ENCODE measurements at places on chromosomes 4 and X.

GRCh38 chrX:68599256-68600152, 48.0 kb upstream of the STARD8 start:
- DNase-seq, result no peak

- no peak for DNase-seq
Measured at GRCh38 chr4:85598936-85599335, 124.0 kb downstream of the ARHGAP24 start.

- no peak for DNase-seq
Measured at GRCh38 chrX:1059576-1060561, 152.6 kb downstream of the CRLF2 start.

- DNase-seq, result no peak
Measured at GRCh38 chr4:75547647-75548387, 8.0 kb upstream of the ODAPH start.

DNA sequence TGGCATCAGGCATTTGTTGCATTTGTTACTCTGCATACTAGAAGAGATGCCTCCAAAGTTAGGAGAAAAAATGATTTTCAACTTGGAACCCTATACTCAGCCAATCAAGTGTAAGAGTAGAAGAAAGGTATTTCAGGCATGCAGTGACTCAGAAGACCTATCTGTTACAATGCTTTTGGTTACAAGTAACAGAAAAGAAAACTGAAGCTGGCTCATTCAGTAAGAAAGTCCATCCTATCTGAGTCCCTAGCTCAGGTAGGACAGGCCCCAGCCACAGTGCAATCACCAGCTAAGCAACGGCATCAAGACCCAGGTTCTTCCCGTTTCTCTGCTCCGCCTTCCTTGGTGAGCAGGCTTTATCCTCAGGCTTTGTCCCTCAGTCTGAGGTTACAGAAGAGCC, 23.3 kb downstream of the MECP2 start:
- no peak for DNase-seq

GRCh38 chr4:26611885-26612284, 28.0 kb downstream of the TBC1D19 start:
- no peak for DNase-seq

GRCh38 chrX:107298276-107298675, 91.9 kb downstream of the DNAAF6 start:
- no peak for DNase-seq

Data from activated T-cell treated with anti-CD3 and anti-CD28 coated beads, Interleukin-2, amount 50 U/mL, for 1 hour (primary cell).